ENCODE measurements at places on chromosomes 3 and 15.

GRCh38 chr3:48419597-48419996 lies 10.3 kb downstream of the PLXNB1 start:
- no peak for DNase-seq

- DNase-seq: no peak
Measured at GRCh38 chr15:99669250-99669649, 64.0 kb downstream of the LYSMD4 start.

GRCh38 chr3:152322756-152323155 lies 54.0 kb downstream of the MBNL1 start:
- no peak for DNase-seq

DNA sequence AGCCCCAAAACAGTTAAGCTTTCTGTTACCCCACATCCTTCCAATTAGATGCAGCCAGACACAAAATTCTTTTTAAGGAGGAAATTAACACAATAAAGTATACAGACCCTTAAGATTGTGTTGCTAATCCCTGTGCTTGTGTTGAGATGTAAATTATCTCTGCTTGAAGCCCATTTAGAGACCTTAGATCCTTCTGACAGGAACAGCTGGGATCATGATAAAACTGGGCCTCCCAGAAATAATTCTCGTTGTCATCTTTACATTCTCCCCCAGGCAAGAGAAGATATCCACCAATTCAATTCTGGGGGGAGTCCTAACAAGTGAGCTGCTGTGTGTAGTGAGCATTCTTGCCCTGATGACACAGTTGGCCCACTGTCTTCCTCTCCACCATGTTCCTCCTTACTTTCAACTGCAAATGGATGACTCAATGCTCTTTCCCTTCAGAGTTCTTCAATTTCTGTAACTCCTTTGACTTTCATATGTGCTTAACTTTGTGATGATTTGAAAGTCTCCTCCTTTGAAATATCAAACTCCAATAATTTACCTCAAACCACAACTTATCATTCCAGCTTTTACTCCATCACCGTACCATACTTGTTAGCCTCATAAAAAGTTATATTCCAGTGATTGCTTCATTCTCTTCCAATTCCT lies 186.6 kb downstream of the RAP2B start:
- no peak for DNase-seq

GRCh38 chr15:69704700-69705099 lies 252.1 kb downstream of the RPLP1 start:
- DNase-seq: no peak

DNA sequence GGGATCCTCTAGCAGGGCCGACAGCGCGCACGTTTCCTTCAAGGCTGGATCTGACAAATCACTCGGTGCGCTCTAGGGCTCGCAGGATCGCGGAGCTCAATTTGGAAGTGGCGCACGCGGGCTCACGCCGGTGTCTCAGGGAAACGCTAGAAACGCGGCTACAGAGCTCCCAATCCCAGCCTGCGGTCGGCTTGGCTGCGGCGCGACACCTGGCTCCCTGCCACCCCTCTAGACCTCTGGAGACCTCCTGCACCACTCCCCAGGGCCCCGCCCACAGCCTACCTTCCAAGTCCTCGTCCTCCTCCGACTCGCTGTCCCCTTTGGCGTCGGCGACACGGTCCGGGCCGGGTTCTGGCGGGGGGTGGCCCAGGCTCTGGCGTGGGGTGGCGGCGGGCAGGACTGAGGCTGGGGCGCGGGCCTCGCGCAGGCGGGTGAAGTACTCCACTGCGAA lies 596 bp downstream of the PRKAR2A start:
- peak; percentile 8 for DNase-seq

DNA sequence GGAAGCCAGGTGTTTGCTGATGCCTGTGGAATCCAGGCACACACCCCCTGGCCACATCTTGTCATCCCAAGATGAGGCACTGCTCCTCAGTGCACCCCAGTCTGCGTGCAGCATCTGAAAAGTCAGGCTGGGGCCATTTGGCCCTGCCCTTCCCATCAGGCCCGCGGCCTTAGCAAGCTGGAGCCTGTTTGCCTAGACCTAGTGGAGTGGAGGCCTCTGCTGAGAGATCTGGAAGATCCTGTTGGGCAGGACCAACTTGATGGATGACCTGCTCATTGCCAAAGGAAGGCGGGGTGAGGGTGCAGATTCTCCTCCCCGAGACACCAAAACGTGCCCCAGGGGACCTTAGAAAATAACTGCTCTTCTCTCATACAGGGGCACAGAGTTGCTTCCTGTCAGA lies 220.2 kb downstream of the SHQ1 start:
- DNase-seq: no peak

- no peak for DNase-seq
Measured at GRCh38 chr3:128352326-128352725, 114.4 kb downstream of the DNAJB8 start.

GRCh38 chr3:78726545-78726944 lies 1041.3 kb downstream of the ROBO1 start:
- no peak for DNase-seq

DNA sequence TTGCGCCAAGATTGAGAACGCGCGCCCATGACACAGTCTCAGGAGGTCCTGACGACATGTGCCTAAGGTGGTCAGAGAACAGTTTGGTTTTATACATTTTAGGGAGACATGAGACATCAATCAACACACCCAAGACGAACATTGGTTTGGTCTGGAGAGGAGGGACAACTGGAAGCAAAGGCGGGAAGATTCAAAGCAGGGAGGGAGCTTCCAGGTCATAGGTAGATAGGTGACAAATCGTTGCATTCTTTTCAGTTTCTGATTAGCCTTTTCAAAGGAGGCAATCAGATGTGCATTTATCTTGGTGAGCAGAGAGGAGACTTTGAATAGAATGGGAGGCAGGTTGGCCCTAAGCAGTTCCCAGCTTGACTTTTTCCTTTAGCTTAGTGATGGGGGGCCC lies 828.4 kb upstream of the DPPA4 start:
- no peak for DNase-seq

DNA sequence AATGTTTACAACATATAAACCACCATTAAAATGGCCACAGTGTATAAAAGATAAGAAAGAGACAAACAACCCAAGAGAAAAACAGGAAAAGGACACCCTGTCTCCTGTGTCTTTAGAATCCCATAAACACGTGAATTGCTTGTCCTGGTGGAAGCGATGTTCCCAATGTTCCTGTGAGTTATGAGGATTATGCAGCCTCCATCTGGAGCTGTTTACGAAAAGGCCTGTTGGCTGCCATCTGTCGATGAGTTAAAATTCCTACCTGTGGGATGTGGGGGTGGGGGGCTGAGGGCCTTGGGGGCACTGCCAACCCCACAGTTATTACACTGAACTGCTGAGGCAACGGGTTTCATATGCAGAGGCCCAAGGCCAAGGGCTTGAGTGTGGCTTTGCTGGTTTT lies 13.6 kb downstream of the NISCH start:
- no peak for DNase-seq

DNA sequence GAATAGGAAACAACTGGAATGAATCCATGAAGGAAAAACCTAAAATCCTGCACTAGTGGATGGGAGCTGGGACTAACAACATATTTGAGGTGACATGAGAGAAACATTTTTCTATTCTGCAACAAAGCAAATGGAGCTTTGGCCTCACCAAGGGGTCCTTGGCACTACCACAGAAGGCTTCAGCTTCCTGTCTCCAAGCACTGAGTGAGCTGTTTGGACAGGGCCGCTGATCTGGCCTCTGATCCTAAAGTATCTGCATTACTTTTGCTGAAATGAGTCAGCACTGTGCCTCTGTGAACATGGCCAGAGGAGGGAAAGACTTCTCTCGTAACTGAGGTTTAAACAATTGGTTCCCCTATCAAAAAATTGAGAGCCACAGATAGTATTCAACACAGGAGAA lies 9.0 kb downstream of the ARPP21 start:
- no peak for DNase-seq

DNA sequence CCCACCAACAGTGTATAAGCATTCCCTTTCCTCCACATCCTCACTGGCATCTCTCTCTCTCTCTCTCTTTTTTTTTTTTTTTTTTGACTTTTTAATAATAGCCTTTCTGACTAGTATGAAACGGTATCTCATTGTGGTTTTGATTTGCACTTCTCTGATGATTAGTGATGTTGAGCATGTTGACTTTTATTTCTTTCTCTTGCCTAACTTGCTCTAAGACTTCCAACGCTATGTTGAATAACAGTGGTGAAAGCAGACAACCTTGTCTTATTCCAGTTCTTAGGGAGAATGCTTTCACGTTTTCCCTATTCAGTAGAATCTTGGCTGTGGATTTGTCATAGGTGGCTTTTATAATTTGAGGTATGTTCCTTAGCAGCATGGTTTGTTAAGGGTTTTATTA lies 249.4 kb upstream of the MDFIC2 start:
- no peak for DNase-seq

DNA sequence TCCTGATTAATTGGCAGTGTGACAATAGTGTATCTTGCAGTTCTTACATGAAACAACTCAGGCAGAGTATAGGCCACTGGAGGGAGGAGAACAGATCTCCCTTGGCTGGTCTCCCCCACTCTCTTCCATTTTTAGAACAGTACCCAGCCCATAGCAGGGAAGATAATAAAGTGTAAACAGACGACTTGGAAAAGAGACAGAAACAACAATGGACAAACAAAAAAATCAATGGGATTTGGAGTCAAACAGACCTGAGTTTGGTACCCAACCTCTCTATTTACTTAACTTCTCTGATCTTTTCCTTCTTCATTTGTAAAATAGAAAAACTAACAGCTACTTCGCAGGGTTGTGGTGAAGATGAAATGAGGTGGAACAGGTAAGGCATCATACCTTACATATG lies 58.7 kb upstream of the SNTN start:
- no peak for DNase-seq

Measured in stimulated activated CD8-positive, alpha-beta memory T cell treated with anti-CD3 and anti-CD28 coated beads, Interleukin-4, amount 100 ng/mL, for 1 hour (primary cell).